T-helper 9 cell (primary cell): ENCODE measurements at places on chromosomes 3 and 15.

- DNase-seq = no peak
These were observed 37.5 kb upstream of the C3orf38 start for GRCh38 chr3:88112289-88112688.

DNA sequence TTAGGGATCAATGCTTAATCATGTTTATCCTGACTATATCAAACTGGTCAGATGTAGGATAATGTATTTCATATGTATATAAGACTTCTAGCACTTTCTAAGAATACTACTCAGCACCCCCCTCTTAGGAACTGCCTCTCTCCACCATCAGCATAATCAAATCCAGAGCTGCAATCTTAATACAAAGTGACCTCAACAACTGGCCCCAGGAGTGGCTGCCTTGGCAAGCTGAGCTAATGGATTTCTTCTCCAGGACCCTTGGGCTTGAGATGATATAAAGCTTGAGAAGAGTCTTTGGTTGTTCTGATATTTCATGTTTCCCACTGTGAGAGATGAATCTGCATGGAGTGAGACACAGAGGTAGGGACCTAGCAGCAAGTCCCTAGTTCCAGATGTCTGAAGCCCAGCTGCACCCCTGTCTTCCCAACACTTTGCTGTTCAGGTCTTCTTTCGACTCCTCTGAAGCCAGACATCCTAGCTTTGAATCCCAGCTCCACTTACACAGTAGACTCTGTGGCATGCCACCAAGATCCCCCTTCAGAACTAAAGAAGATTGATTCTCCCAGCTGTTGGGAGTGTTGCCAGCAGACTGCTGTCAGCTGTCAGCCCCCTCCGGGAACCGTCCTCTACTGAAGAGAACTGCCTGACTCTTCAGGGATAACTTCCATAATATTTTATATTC is 309.3 kb upstream of the UBE2E2 start:
- no peak for DNase-seq

GRCh38 chr3:123679712-123680386 is 95.0 kb upstream of the HACD2 start:
- DNase-seq = no peak

- no peak for DNase-seq
These were observed 11.1 kb upstream of the TPRG1 start for GRCh38 chr3:189160519-189161309.

DNA sequence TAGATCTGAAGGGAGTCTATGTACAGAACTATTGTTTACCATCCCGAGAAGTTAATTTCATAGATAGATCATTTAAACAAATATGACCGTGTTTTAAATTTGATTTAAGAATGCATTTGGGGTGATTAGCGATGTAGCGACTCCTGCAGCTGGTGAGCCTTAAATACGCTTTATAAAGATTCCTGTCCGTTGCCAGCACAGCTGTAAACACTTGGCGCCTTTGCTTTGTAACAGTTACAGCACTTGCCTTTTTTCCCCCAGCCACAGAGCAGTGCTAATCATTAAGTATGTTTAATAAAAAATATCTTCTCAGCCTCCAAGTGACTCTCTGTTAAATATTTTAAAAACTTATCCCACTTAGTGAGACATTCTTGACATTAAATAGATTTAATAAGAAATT is 333.8 kb downstream of the FEZF2 start:
- no peak for DNase-seq

DNA sequence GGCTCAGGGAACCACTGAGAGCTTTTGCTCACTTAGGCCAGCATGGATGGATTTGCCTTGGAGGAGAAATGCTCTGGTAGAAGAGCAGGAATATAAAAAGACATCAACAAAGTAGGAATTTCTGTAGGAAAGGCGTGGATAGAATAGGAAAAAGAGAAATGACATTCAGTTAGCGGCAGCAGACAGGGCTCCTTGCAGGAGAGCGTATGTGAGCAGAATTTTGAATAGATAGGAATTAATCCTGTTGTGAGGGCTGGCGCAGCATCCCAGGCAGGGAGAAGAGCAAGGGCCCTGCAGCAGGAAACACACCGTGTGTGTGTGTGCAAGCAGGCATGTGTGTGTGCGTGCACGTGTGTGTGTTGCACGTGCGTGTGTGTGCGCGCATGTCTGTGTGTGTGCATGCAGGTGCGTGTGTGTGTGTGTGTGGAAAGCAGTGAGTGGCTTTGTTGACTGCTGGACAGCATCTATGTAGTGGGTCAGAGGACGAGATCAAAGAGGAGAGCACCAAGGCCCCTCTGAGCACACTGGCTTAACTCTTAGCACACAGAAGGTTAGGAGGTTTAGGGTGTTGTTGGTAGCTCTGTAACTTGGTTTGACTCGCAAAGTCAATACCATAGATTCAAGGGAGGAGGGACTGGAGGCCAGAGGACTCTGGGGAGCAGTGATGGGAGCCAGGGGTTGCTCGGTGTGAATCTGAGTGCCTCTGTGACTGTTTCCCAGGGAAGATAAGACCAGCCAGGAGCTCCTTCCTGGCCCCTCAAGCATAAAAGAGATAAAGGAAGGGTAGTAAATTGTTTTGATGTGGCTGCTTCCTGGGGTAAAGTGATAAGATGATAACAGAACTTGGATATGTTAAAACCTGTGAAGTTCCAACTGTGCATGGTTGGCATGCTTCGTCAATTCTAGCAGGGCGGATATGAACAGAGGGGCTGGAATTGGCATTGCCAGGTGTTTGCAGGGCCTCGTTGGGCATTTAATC is 639.5 kb downstream of the NR2F2 start:
- DNase-seq = no peak

GRCh38 chr3:55090746-55091145 is 162.9 kb upstream of the LRTM1 start:
- no peak for DNase-seq

DNA sequence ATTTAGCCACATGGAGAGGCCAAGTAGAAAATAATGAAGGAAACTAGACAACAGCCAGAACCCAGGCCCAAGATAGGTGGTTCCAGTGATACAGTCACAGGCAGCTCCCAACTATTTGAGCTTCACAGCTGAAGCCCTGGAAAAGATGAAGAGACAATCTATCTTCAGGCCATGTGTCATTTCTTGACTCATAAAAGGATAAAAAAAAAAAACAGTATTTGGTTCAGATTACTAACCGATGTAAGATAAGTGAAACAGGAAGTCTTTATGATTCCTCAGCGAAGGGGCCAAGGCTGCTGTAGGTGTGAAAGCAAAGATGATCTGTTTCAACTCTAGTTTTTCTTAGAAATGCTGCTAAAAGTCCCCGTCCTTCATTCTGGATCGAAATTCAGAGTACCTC is 394.6 kb downstream of the ZNF385D start:
- DNase-seq = no peak

DNA sequence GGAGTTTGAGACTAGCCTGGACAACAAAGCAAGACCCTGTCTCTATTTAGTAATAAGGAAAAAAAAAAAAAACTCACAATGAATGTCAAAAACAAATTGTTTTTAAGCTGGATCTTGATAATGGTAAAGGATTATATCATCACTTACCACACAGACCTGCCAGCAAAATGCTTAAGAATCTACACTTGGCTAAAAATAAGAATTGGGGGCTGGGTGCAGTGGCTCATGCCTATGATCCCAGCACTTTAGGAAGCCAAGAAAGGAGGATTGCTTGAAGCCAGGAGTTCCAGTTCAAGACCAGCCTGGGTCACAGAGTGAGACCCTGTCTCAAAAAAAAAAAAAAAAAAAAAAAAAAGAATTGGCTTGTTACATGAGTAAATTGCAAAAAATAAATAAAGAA is 31.0 kb downstream of the ACAP2 start:
- no peak for DNase-seq

- no peak for DNase-seq
These were observed 33.6 kb downstream of the RAF1 start for GRCh38 chr3:12630292-12630691.

DNA sequence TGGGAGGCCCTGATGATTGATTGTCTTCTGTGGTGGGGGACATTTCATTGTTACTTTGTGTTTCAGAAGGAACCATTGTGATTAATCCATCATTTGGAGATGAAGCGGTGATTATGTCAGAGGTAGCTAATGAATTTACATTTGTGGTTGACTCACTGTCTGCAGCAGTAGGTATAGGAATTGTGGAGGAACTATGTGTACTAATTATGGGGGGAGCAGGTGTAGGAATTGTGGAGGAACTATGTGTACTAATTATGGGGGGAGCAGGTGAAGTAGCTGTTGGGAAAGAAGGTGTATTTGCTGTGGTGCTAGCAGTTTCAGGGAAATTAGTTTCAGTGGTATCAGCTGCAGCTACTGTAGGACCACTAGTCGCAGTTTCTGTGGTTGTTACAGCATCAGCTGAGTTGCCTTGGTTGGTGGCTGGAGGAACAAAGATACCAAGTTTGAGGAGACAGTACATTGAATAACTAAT is 6.9 kb downstream of the MUC13 start:
- no peak for DNase-seq

GRCh38 chr3:21750831-21751391 is at the start of gene ZNF385D:
ZNF385D (minus strand) TSS chr3:21751210; CDS start chr3:21750916, 294 bp downstream.
- DNase-seq = no peak

DNA sequence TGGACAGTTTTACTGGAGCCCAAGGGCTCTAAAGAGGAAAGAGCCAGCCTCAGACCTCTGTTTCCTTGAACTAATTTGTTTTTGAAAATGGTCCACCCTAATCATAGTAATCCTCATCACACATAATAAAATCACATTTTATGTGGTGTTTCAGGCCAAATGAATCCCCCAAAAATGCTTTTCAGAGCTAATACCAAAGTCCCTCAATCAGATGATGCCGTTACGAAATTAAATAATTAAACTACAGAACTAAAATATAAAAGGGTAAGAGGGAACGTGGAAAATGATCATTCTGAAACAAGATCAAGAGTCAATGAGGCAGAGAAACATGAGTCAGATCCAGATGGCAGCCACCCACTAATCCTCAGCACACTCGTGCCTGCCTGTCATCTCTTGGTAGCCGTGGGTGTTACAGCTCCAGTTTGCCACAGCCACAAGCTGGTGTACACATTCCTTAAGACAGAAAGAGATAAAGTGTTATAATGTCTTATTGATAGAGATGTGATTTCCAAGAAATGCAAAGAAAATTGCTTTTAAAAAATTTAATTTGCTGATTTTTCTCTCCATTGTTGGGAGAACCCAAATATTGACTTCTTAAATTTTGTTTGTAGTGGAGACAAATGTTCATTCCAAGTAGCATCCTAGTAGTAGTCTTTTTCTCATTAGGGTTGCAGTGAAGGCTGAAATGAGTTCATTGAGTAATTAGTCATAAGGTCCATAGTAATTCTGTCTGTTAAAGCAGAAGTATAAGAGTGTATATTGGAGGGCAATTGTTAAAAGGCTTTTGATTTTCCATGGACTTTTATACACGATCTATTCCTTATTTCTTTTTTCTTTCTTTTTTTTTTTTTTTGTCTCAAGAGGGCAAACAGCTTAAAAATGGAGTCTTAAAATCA is 104.2 kb downstream of the AGBL1 start:
- DNase-seq = no peak

GRCh38 chr3:36434687-36435426 is 54.6 kb downstream of the STAC start:
- DNase-seq = no peak

DNA sequence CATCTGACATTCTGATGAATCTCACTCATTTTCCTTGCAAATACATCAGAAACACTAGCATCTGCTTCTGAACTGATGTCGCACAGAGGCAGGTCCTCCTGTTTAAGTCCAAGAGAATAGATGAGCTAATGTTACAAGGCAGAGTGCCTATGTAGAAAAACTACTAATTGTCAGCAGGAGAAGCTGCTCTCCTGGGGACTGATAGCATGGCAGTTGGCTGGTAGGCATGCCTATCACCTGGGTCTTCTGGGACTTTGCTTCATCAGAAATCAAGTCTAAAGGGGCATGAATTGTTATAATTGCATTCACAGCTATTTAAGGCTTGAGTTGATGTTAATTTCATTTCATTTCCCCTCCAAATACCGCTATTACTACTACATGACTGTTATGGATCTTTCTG is 457.2 kb downstream of the RAP2B start:
- DNase-seq = no peak

- no peak for DNase-seq
These were observed 304.7 kb downstream of the SUCLG2 start for GRCh38 chr3:67349551-67350174.

- DNase-seq = no peak
These were observed 301.4 kb downstream of the UACA start for GRCh38 chr15:70461992-70462391.

DNA sequence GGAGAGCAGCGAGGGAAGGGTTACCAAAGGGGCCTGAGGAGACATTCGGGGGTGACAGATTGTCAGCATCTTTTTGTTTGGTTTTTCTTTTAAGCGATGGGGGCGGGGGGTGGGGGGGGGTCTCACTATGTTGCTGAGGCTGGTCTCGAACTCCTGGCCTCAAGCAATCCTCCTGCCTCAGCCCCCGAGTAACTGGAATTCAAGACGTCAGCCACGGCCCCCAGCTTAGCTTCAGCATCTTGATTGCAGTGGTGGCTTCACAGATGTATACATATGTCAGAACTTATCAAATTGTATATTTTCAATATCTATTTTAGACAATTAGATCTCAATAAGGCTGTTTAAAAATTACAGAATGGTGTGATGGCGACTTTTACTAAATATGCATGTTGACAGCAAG is 30.9 kb downstream of the ZDHHC19 start:
- DNase-seq = no peak

- DNase-seq = no peak
These were observed 6.4 kb downstream of the NSUN3 start for GRCh38 chr3:94069194-94069813.

DNA sequence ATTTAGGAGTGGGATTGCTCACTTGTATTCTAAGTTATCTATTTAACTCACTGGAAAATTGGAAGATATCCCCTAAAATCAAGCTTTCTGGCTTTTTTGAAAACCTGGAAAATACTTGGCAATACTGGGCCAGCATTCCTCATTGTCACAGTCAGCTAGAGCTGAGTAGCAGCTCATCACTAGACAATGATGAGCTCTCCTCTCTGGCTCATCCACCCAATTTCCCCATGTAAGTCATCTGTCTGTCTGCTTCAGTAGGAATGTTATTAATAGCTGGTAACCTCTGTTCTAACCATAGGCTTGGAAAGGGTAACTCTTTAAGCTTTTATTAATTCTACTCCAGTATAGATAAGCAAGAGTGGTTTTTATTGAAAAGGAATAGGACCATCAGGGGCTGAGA is 39.7 kb upstream of the PIK3R4 start:
- DNase-seq = no peak

DNA sequence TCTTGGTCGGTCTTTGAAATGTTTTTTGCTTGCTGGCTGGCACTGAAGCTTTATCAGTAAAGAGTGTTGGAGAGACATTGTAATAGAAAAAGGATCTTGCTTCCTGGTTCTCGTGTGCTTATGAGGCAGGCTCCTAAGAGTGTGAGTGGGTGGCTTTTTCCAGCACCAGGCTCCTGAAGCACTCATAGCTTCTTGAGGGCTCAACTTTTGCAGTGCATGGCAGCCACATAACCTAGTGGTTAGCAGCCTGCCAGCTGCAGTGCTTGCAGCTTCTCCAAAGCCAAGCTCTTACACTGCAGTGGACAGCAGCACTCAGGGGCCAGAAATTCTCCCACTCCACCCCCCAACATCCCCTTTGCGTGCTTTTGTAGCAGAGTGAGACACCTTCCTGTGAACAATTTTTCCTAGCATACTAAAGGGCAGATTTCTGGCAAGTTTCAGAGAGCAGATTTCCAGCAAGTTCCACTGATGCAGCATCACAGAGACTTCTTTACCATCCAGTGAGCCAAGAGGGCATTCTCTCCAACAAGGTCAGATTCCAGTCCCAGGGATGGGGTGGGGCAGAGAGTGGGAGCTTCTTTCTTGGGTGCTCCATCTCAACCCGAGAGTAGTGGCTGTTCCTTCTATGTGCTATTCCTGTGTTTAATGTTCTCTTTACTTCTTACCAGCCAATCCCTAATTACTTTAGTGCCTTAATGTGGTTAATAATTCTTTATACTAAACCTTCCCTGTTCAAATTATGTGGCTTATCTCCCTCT is 15.8 kb upstream of the ARHGEF26 start:
- no peak for DNase-seq

GRCh38 chr3:178480274-178480673 is 56.0 kb upstream of the KCNMB2 start:
- DNase-seq = no peak
